Brain pericyte (primary cell): ENCODE measurements at places on chromosomes 1 and 21.

- no peak for DNase-seq
These were observed 7.1 kb downstream of the AMIGO1 start for GRCh38 chr1:109502364-109502851.

DNA sequence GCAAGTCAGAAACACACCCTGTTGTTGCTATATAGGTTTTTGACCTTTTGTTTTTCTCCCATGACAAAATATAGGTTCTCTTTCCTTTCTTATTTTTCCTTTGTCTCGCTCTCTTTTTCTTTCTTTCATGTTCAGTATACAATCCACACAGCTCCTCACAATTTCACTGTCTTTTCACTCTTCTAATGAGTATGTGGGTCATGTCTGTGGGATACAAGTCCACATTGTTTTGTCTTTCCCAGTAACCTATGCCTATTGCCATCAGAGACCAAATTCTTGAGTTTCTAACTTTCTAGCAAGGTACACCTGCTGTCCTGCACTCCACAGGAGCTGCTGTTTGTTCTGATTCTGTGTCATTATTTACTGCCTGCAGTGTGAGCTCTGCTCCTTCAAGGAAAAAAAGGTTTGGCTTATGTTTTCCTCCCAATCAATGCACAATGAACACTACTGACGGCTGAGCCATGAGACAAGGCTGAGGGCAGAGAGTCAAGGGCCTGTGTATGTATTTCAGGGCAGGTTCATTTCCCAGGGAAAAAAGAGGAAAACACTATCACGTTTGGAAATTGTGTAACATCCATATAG, 453.8 kb downstream of the NEGR1 start:
- no peak for DNase-seq

GRCh38 chr1:226432586-226433340, 24.9 kb upstream of the PARP1 start:
- no peak for DNase-seq

DNA sequence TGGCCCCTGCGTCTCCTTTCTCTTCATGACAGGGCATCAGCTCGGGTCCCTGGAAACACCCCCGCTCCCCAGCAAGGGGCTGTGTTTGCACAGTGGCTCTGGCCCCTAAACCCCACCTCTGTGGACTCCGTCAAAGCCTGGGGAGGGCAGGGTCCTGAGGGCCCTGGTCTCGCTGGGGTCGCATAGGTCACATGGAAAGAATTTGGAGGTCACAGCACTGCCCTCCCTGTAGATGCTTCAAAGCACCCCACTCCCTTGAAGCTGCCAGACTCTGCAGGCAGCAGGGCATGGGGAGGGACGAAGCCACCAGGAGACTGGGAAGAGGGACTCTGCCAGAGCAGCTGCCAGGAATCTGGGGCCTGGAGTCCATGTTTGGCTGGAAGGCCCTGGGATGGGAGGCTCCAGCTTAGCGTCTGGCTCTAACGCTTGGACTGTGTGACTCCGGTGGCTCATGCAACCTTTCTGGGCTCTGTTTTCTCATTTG, 36.6 kb upstream of the ECE1 start:
- DNase-seq, result no peak

DNA sequence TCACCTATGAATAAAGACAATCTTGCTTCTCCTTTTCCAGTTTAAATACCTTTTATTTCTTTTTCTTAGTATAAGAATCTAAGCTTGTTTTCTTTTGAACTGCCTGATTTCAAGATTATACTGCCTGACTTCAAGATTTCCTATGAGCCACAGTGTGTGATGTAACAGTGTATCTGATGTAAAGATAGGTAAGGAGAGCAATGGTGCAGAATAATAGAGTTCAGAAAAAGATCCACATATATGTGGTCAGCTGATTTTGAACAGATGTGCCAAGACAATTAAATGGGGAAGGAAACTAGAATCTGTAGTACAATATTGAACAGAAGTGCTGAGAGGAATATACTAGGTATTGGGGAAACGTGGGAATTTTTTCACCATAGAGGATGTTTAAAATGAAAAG, 21.0 kb downstream of the EXO1 start:
- DNase-seq, result no peak

GRCh38 chr21:36689324-36689723, 9.6 kb upstream of the SIM2 start:
- DNase-seq, result no peak

DNA sequence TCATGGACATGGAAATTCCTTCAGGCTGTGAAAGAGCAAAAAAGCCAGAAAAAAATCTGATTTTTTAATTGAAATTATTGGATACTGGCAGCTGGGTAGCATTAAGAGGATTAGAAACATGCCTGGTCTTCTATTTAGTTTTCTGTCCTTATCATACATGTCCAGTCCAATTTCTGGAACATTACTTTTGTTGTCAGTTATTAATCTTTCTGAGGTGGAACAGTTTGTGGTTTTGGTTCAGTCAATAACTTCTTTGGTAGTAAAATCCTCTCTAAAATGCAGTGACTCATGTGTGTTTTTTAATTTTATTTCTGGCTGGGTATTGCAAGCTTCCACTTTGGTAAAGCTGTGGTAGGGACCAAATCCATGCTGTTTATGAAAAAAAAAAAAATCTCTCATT, 687.0 kb upstream of the ADGRL2 start:
- no peak for DNase-seq

GRCh38 chr1:6461051-6461530, 4.9 kb downstream of the TNFRSF25 start:
- DNase-seq, result no peak

- no peak for DNase-seq
These were observed 701 bp downstream of the DEDD start for GRCh38 chr1:161131523-161132409.

GRCh38 chr1:25006770-25007169, 76.7 kb upstream of the RUNX3 start:
- no peak for DNase-seq

- no peak for DNase-seq
These were observed 76.1 kb downstream of the CACHD1 start for GRCh38 chr1:64546013-64546412.

GRCh38 chr1:31587720-31588423, 11.6 kb downstream of the TINAGL1 start:
- DNase-seq, result no peak

GRCh38 chr1:221451741-221452140, 290.1 kb downstream of the DUSP10 start:
- DNase-seq, result no peak

GRCh38 chr1:235027076-235027861, 101.4 kb downstream of the TOMM20 start:
- no peak for DNase-seq

- DNase-seq, result no peak
These were observed 372.8 kb downstream of the PTBP2 start for GRCh38 chr1:97094247-97094972.

DNA sequence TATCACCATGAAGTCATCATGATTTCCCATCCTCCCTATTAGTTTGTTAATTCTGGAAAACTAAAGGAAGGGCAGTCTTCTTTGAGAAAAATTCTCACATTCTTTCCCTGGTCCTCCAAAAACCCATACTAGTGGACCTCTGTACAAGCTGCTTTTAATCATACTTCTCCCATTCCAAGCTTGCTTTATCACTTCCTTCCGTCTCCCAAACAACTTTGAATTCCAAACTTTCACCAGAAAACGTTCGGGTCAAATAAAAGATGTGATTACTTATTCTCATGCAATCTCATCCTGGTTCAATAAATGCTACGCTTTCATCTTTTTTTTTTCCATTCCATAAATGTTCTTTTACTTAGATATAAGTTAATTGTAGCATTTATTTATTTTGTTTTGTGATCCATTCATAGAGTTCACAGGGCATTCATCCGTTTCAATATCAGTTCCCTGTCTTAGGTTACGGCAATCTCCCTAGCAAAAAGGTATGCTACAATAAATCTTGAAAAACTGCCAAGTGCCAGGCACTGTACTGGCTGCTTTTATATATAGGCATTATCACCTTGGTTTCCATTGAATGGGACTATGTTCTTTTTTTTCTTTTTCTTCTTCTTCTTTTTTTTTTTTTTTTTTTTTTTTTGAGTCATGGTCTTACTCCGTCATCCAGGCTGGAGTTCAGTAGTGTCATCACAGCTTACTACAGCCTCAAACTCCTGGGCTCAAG, 100.2 kb upstream of the GREM2 start:
- no peak for DNase-seq

DNA sequence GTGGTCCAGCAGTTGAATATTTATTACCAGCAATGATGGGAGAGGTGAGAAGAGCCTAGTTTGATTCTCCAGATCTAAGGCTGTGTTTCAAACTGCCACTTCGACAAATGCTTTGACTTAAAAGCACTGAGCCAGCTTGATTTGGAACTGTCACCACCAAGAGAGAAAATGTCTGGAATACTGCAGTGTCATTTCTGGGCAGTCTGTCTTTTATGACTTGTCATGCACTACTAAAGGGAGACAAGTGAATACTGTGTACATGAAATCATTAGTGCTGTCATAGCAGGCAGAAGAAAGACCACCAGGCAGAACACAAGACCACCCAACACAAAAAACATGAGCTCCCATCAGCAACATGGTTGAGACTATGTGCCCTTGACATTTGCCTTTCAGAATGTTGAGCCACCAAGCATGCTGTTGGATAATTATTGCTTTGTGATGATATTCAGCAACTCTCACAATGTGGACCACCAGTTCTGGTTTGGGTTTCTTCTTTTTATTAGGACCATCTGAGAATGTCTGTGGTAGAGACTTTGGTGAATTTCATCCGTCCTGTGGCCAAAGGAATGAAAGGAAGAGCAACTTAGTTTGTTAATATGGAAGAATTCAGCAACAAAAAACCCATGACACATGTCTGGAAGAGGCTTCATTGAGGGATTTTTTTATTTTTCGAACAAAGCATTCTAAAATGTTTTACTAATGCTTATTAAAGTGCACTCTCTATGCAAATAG, 125.8 kb downstream of the NTMT2 start:
- DNase-seq, result no peak

DNA sequence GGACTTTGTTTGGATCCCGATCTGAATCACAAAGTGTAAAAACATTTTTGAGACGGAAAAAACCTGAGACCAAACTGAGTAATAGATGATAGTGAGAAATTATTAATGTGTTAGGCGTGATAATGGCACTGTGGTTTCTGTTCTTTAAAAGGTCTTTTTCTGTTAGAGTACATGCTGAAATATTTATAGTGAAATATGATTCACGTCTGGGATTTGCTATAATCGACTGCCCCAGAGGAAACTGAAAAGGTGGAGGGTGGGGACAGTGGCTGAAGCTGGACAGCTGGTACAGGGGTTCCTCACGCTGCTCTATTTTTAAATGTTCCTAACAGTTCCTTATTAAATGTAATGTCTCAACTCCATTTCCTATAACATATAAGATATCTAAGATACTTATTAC, 11.2 kb downstream of the URB1 start:
- DNase-seq, result no peak

- no peak for DNase-seq
These were observed 638.5 kb upstream of the CAMK1G start for GRCh38 chr1:208944981-208945451.

- DNase-seq, result no peak
These were observed 40.0 kb upstream of the DSCAM start for GRCh38 chr21:40886931-40887330.

GRCh38 chr1:206516728-206516990, 9.3 kb downstream of the RASSF5 start:
- no peak for DNase-seq

GRCh38 chr1:231738554-231738953, 112.0 kb downstream of the DISC1 start:
- DNase-seq, result no peak

DNA sequence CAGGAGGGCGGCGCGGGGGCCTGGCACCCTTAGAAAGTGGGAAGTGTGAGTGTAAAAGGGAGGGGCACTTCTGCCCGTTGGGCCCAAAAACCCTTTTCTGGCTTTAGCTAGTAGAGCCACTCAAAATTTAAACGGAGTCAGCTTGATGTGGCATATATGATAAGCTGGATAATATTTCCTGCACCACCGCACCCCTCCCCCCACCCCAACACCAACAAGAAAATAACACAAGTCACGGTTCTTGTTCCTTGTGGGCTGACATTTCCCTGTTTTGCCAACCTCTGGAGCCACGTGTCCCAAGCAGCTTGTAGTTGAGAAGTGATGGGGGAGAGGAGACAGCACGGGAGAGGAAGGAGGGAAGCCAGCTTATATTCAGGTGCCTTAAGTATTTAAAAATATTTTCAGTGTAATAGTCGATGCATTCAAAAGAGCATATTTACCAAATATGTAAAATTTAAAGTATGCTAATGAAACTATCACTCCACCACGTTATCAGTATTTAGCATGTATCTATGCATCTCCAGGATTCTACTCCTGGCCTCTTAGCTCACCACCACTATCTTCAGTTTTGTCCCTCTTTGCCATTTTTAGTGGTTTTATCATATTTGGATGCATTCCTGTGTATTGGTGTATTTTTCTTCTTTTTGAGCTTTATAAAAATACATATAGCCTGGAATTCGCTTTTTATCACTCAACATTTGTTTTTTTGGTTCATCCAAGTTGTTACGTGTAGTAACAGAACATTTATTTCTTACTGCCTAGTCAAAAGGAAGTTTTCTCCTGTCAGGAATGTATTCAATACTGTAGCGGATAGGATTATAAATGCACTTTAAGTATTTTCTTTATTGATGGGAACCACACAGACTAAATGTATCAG, 773 bp upstream of the DDX59 start:
- no peak for DNase-seq

DNA sequence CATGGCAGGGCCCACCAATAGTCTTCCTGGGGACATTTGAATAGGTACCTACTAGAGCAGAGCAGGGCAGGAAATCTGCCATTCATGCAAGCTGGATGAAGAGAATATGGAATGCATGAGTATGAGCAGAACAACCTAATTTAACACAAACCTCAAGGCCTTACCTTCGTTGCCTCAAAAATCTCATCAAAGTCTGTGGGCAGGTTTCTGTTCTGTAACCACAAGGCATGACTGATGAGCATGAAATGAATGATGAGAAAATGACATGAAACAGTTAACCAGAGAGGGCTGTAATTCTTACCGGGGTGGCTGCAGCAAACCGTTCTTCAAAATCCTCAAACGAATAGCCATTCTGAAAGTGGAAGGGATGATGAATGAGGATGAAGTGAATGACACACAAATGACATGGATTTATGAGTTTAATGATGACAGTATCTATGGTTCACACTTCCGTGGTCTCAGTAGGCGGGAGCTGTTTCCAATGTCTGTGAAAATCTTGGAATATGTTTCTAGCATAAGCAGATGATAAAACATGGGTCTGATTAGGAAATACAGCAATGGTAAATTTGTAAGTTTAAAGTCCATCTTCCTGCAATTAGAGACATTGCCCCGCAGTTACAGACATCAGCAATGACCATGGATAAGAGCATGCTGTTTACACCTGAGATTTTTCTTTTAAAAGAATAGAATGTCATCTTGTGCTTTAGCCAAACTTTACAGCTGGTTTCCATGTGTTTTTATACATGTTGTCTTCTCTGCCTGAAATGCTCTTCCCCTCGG, 67.6 kb upstream of the C8B start:
- no peak for DNase-seq
